ENCODE measurements at places on chromosomes 13 and 19.

- DNase-seq: no peak
Observed at GRCh38 chr19:49212016-49212701, 54.6 kb downstream of the TRPM4 start.

DNA sequence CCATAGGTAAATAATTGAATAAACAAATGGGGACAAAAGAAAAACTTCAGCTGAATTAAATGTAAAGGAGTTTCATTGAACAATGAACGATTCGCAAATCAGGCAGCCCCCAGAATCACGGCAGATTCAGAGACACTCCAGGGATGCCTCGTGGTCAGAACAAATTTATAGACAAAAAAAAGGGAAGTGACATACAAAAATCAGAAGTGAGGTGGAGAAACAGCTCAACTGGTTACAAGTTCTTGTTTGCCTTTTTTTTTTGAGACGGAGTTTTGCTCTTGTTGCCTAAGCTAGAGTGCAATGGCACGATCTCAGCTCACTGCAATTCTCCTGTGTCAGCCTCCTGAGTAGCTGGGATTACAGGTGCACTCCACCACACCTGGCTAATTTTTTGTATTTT lies 5.7 kb downstream of the ZNF566 start:
- no peak for DNase-seq

DNA sequence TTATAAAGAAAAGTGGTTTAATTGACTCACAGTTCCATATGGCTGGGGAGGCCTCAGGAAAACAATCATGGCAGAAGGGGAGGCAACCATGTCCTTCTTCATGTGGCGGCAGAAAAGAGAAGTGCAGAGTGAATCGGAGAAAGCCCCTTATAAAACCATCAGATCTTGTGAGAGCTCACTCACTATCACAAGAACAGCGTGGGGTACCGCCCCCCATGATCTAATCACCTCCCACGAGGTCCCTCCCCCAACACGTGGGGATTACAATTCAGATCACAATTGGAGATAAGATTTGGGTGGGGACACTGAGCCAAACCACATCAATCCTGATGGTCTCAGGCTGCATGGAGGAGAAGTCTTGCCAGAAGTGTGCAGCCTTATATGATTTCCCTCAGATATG lies 26.0 kb downstream of the TM9SF2 start:
- no peak for DNase-seq

GRCh38 chr19:42023121-42023942 lies 29.3 kb upstream of the ATP1A3 start:
- no peak for DNase-seq

DNA sequence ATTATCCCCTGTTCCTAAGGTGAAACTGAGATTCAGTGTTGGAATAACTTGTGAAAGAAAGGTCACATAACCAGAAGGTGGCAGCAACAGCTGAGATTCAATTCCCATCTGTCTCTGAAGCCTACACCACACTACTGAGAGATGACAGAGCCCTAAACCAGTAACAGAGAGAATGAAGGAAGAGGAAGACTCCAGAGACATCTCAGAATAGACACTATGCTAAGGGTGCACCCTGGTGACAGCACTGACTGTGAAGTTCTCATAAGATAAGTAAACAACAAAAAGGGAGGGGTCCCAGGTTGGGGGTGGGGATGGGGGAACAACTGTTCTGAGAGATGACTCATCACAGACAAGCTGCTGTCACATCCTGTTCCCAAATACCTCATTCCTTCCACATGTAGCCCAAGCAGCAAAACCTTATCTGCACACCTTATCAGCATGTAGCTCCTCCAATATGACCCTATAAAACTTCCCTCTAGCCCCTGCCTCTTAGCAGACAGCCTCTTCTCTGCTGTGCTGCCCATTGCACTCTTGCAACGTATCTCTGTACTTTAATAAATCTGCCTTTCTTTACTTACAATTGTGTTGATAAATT lies 46.5 kb downstream of the UTP14C start:
- DNase-seq: no peak

DNA sequence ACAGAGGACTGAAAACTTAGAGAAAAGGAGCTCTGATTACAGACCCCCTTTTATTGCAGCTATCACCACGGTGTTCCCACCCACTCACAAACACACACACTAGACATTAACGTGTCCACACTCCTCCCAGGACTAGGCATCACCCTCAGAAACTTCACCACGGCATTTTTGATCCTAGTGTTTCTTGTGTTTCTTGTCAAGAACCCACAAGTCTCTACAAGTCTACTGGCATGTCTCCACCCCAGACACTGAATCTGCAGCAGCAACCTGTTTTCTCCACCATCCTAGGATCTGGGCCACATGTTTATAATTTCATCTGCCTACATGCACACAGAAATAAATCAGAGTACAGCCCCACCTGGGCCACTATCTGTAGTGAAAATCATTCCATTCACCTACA lies 4.3 kb downstream of the ZNF486 start:
- DNase-seq: no peak

- no peak for DNase-seq
Observed at GRCh38 chr19:35512831-35513627, 420 bp downstream of the DMKN start.

DNA sequence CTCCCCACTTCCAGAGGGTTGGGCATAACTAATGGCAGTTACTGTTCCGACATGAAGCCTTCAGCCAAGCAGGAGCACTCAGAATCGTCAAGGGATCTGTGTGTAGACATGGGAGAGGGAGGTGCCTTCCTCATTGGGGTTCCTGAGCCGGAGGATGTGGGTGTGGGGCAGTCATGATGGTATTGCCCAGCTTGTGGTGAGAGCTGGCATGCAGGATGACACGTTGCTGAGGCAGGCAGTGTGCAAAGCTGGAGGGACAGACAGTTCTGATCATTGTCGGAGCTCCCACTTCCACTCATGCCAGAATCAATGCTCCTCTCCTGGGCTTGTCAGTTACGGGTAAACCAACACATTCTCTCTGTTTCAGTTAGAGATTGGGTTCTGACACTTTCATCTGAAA lies 83.9 kb upstream of the TSC22D1 start:
- no peak for DNase-seq

DNA sequence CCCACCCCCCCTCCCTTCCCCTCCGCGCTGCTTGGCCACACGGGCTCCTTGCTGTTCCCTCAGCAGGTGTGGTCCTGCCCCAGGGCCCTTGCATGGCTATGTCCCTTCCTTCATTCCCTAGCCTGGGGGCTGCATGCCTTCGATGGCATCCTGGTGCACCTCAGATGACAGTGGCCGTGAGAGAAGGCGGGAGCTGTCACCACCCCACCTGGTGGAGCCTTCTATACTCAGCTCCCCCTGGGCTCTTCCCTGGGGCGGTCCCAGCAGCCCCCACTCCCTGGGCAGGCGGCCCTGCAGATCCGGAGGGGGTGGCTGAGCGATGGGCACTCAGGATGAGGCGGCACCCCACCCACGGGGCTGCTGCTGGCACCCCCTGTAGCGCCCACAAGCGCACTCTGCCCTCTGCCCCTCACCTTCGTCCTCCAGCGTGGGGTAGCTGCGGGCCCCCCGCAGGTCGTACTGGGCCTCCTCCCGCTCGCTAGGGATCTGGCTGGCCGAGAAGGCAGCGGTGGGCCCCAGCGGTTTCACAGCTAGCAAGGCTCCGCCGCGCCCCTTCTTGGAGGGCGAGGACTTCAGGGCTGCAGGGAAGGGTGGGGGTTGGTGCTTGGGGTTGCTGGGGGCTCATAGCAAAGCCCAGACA lies 17.2 kb upstream of the CACTIN start:
- no peak for DNase-seq

GRCh38 chr13:63107179-63107943 lies 1691.7 kb upstream of the PCDH20 start:
- no peak for DNase-seq

GRCh38 chr19:22945560-22945959 lies 57.4 kb downstream of the ZNF728 start:
- no peak for DNase-seq

DNA sequence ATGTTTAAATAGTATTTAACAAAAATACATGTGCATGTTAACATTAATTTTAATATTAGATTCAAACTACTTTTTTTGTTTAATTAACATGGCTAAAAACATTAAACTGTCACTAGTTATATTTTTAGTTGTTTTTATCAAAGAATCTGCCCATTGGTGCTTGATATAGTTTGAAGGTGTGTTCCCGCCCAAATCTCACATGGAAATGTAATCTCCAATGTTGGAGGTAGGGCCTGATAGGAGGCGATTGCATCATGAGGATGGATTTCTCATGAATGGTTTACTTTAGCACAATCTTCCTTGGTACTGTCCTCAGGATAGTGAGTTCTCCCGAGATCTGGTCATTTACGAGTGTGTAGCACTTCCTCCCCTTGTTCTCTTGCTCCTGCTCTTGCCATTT lies 2459.4 kb downstream of the PCDH9 start:
- DNase-seq: no peak

- DNase-seq: no peak
Observed at GRCh38 chr13:24624363-24624762, 55.8 kb upstream of the ATP12A start.

GRCh38 chr19:48812094-48812929 lies 1.5 kb upstream of the BCAT2 start:
- peak; percentile 49 for DNase-seq

DNA sequence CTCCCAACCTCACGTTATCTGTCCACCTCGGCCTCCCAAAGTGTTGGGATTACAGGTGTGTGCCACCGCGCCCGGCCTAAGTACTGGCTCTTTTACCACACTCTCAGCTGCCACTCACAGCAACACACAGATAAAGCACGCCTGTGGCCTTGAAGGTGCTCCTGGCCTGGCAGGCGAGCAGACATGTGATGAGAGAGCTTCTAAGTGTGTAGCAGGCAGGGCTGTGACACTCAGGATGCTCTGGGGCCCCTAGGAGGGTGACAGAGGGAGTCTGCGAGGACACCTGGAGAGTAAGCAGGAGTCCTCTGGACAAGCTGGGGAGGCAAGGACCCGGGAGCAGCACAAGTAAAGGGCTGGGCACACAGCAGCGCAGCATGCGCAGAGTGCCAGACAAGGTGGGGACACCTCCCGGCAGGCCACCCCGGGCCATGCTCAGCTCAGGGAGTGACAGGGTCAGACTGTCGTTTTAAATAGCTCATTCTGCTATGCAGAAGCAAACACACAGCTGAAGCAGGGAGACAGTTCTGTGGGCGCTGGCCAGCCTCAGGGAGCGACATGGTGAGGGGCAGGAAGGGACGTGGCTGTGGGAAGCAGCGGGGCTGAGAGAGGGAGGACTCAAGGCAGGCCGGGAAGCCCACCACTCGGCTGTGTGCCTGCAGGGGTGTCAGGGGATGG lies 26.5 kb downstream of the MED26 start:
- no peak for DNase-seq

- no peak for DNase-seq
Observed at GRCh38 chr19:48731452-48731851, 9.0 kb downstream of the RASIP1 start.

- no peak for DNase-seq
Observed at GRCh38 chr13:32878163-32878562, 138.1 kb upstream of the KL start.

GRCh38 chr19:5179256-5179655 lies 161.4 kb downstream of the PTPRS start:
- no peak for DNase-seq

GRCh38 chr19:3045191-3045590 lies 16.1 kb upstream of the TLE2 start:
- no peak for DNase-seq

GRCh38 chr13:43558939-43559338 lies 227.8 kb downstream of the ENOX1 start:
- DNase-seq: no peak

DNA sequence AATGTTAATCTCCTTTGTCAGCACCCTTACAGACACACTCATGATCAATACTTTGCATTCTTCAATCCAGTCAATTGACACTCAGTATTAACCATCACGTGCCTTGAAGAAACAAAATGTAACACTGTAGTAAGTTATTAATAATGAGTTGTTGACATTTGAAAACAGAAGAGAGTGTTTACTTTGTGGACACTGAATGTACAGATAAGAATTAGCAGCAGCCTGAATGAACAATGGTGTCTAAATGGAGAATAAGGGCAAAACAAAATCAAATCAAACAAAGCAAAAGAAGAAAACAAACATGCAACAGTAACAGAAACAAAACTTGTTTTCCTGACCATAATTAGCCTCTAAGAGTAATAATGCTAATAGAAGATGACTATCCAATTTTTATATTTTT lies 1191.1 kb upstream of the MIR17HG start:
- DNase-seq: no peak

- no peak for DNase-seq
Observed at GRCh38 chr13:76556627-76557026, 329.6 kb downstream of the KCTD12 start.

DNA sequence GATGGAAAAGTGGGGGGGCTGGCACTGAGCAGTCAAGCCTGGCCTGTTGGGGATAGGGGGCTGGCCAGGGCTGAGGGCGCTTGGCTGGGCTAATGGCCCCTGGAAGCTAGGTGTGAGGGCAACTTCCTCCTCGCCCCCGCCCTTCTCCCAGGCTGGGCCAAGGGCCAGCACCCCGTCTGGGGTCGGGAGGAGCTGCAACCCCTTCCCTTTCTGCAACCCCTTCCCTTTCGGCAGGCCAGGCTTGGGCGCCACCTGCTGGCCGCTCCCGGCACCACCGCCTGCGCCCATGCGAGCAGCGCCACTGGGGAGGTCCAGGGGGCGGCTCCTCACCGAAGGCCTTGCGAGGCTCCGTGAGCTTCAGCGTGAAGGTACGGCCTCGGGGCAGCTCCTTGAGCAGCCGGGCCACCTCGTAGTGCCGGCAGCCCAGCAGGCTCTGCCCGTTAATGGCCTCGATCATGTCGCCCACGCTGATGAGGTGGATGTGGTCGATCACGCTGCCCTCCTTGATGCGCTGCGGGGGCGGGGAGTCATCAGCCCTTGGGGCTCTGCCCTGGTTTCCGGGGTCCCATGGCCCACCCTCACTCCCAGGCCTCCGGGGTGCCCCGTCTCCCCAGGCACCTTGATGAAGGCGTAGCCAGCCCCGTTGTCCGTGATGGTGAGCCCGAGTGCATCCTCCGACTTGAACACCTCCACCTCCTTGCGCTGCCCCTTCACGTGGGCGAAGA lies 5.0 kb upstream of the PTGER1 start:
- peak; percentile 58 for DNase-seq

DNA sequence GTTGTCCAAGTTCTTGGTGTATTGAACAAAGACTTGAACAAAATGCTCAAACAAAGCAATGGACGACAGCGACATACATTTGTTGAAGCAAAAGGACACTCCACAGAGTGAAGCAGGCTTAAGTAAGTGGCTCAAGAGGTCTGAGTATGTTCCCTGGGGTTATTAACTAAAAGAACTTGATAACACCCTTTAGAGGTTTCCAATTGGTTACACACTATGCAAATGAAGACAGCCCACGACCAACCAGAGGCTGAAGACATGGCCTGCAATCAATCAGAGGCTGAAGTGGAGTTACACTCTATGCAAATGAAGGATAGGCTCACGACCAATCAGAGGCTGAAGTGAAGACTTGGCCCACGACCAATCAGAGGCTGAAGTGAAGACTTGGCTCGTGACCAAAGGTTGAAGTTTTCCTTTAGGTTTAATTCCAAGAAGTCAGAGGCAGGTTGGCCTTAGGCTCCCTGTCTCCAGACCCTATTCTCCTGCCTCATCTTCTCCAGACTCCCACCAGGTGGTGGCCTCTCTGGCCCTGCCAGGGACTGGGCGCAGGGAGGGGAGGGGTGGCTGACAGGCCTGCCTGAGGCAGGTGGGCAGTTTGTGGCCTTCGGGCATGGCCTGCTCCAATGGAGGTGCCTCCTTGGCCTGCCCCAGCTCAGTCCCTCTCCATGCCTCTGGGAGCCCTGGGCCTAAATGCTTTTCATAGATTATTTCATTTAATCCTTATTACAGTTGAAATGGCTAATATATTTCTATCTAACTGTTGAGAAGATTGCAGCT lies 38.1 kb downstream of the CCDC169 start:
- DNase-seq: no peak
